Activated naive CD4-positive, alpha-beta T cell treated with anti-CD3 and anti-CD28 coated beads, Interleukin-2, amount 10 ng/mL, durations not matched to agents 7 days and 5 days (primary cell): ENCODE measurements at places on chromosomes 4 and X.
A peak's percentile ranks its signal among the peaks of the same experiment; 100 is the strongest.

- peak; percentile 17 for DNase-seq
- H3K36me3 ChIP-seq, result no peaks in the 10 kb centered on the region
- H3K27me3 ChIP-seq, result no peaks in the 10 kb centered on the region
- no peaks in the 10 kb centered on the region for H3K4me1 ChIP-seq
Measured at GRCh38 chr4:2255501-2256155, 6.3 kb downstream of the MXD4 start.

DNA sequence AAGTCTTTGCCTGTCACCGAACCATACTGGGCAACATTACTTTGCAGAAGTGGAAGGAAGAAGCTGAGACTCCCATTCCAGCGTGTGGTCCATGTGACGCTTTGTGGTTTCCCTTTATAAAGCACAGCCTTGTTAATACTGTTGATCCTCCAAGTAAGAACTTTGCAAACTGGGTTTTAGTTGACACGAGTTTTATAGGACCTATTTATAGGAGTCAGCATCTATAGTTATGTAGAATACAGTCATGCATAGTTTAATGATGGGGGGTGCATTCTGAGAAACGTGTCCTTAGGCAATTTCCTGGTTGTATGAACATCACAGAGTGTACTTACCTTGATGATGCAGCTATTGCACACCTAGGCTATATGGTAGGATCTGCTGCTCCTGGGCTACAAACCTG, 1879.4 kb upstream of the TENM3 start:
- no peaks in the 10 kb centered on the region for H3K36me3 ChIP-seq
- no peak overlapping the region for H3K27ac ChIP-seq
- no peaks in the 10 kb centered on the region for H3K4me1 ChIP-seq
- H3K27me3 ChIP-seq, result no peaks in the 10 kb centered on the region

- no peaks in the 10 kb centered on the region for H3K36me3 ChIP-seq
- no peak overlapping the region for H3K27ac ChIP-seq
- H3K4me1 ChIP-seq, result peaks cover 9% of the 10 kb centered on the region
- H3K27me3 ChIP-seq, result no peaks in the 10 kb centered on the region
Measured at GRCh38 chr4:47519239-47519883, 34.3 kb downstream of the ATP10D start.

GRCh38 chr4:150244600-150244999, 166.4 kb downstream of the DCLK2 start:
- peaks cover 9% of the 10 kb centered on the region for H3K27me3 ChIP-seq
- no peak overlapping the region for H3K4me3 ChIP-seq
- DNase-seq, result no peak
- no peaks in the 10 kb centered on the region for H3K4me1 ChIP-seq

- no peak overlapping the region for H3K4me3 ChIP-seq
- peak overlapping the region; percentile 70 for H3K27ac ChIP-seq
- H3K4me1 ChIP-seq, result peaks cover 20% of the 10 kb centered on the region
- DNase-seq, result peak; percentile 64
- no peaks in the 10 kb centered on the region for H3K36me3 ChIP-seq
Measured at GRCh38 chr4:173264684-173265185, 69.4 kb downstream of the HMGB2 start.

GRCh38 chr4:174210354-174210753, 73.1 kb downstream of the FBXO8 start:
- H3K27ac ChIP-seq, result no peak overlapping the region
- no peak overlapping the region for H3K4me3 ChIP-seq
- peaks cover 54% of the 10 kb centered on the region for H3K27me3 ChIP-seq

DNA sequence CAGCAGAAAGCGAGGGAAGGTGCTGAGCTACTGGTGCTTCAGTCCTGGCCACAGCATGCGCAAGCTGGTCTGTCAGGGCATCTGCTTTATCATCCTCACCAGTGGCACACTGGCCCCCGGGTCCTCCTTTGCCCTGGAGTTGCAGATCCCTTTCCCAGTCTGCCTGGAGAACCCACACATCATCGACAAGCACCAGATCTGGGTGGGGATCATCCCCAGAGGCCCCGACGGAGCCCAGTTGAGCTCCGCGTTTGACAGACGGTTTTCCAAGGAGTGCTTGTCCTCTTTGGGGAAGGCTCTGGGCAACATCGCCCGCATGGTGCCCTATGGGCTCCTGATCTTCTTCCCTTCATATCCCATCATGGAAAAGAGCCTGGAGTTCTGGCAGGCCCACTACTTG, 60.3 kb downstream of the ALPK1 start:
- H3K27ac ChIP-seq, result no peak overlapping the region
- DNase-seq, result no peak
- no peaks in the 10 kb centered on the region for H3K4me1 ChIP-seq

GRCh38 chrX:139931646-139932072, 1.2 kb downstream of the ATP11C start:
- peaks cover 8% of the 10 kb centered on the region for H3K36me3 ChIP-seq
- peaks cover 3% of the 10 kb centered on the region for H3K27me3 ChIP-seq
- no peak for DNase-seq

- H3K27me3 ChIP-seq, result no peaks in the 10 kb centered on the region
- no peak overlapping the region for H3K4me3 ChIP-seq
- no peak for DNase-seq
- peaks cover 15% of the 10 kb centered on the region for H3K4me1 ChIP-seq
- H3K27ac ChIP-seq, result no peak overlapping the region
Measured at GRCh38 chr4:69833251-69833650, 26.7 kb downstream of the SULT1E1 start.

GRCh38 chr4:156029691-156030090, 76.0 kb upstream of the CTSO start:
- H3K4me3 ChIP-seq, result no peak overlapping the region
- DNase-seq, result no peak
- H3K4me1 ChIP-seq, result no peaks in the 10 kb centered on the region
- no peaks in the 10 kb centered on the region for H3K36me3 ChIP-seq
- no peaks in the 10 kb centered on the region for H3K27me3 ChIP-seq

DNA sequence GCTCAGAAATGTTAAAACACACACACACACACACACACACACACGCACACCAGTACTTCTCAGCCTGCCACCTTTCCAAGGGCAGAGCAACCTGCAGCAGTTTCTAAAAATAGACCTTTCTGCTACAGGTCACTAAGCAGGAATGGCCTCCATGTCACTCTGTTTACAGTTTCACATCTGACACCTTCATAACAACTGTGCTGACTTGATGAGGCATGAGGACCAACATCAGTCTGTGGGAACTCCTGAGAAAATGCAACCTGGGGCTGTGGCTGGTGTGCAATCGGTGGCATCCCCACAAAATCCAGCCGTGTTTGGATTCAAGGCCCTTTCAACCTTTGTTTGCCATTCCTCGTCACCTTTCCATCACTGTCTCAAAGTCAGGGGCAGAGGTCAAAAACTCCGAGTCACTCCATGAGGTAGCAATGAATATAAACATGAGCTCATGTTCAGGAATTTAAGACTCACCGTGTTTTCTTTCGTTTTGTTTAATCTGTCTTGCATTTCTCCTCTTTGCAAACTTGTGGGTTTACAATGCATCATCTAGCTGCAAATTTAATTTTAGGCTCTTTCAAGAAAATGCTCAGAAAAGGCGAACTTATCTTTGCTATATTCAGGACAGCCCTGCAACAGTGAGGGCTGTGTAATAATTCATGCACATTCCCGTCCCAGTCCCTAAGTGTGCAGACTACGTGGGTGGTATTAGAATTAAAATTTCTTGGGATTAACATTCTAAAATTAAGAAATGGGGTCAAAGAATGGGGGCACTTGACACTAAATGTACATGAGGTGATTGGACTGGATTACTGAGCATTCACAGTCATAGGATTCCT, 135.3 kb downstream of the SHROOM3 start:
- DNase-seq, result no peak
- peaks cover 13% of the 10 kb centered on the region for H3K27me3 ChIP-seq
- no peaks in the 10 kb centered on the region for H3K4me1 ChIP-seq
- no peak overlapping the region for H3K27ac ChIP-seq
- no peaks in the 10 kb centered on the region for H3K36me3 ChIP-seq

DNA sequence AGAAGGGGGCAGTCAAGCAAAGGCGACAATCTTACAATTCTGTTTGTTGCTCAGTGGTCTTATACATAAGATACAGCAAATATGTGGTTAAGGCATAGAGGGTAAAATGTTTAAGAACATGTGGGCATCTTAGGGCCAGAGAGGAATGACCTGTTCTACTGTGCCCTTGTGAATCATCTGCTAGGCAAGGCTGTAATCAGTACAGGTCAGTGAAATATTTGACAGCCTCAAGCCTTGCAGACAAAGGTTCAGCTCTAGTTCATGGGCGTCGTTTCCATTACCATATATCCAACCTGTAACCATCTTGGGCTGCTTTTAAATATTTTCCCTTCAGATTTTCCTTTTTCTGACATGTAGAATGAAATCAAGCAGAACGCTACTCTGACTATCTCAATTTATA, 37.3 kb downstream of the AGA start:
- H3K4me1 ChIP-seq, result peaks cover 49% of the 10 kb centered on the region
- H3K27me3 ChIP-seq, result peaks cover 10% of the 10 kb centered on the region
- H3K36me3 ChIP-seq, result peaks cover 19% of the 10 kb centered on the region
- H3K4me3 ChIP-seq, result no peak overlapping the region

DNA sequence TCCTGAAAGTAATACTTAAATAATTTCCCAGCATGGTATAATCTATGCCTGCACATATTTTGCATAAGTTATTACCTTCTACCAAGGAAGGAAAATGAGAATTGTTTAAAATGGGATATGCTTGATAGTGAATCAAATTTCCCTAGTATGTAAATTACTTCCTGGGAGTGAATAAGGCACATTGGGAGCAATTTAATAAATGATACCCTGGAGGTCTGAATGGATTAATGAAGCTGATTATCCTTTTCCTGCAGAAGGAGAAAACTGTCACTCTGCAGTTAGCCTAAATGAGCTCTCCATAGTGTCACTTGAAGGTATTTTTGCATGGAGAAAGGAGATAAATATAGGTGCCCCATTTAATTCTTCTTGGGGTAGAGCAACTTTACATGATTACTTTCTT, 2212.0 kb downstream of the PCDH7 start:
- no peaks in the 10 kb centered on the region for H3K36me3 ChIP-seq
- no peak overlapping the region for H3K27ac ChIP-seq
- no peak overlapping the region for H3K4me3 ChIP-seq
- H3K27me3 ChIP-seq, result no peaks in the 10 kb centered on the region
- no peaks in the 10 kb centered on the region for H3K4me1 ChIP-seq

DNA sequence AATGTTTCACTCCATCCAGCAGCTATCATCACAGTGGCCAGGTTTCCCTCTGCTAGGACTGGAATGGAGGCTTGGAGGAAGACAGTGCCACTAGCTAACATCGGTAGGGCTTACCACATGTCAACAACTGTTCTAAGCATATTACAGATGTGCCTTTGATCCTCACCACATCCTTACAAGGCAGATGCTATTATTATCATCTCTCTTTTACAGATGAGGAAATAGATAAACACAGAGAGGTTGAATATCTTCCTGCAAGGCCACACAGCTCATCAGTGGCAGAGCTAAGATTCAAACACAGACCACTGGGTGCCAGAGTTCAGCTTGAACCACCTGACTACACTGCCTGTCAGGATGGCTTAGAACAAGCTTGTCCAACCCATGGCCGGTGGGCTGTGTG, 47.4 kb downstream of the MAMLD1 start:
- H3K27me3 ChIP-seq, result peaks cover 4% of the 10 kb centered on the region
- peak; percentile 51 for DNase-seq
- peaks cover 10% of the 10 kb centered on the region for H3K36me3 ChIP-seq
- H3K4me1 ChIP-seq, result peaks cover 52% of the 10 kb centered on the region

DNA sequence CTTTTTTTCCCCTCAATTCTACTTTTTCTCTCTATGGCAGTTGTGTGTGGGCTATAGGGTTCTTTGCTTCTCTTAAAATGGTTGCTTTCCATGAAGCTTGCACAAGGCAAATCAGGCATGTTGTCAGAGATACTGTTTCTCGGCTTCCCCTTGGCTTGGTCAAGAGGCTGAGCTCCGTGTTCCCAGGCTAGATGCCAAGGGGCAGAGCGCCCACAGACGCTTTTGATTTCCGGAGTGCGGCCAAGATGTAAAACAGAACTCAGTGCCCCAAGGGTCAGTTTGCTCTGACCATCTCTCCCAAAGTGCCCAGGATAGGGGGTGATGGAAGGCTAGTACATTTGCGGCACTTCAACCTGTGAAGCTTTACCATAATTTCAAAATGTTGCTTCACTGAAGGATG, 64.2 kb upstream of the DIPK2B start:
- H3K4me1 ChIP-seq, result no peaks in the 10 kb centered on the region
- H3K27ac ChIP-seq, result no peak overlapping the region

- no peaks in the 10 kb centered on the region for H3K27me3 ChIP-seq
- no peaks in the 10 kb centered on the region for H3K36me3 ChIP-seq
- DNase-seq, result no peak
- H3K4me1 ChIP-seq, result no peaks in the 10 kb centered on the region
- no peak overlapping the region for H3K4me3 ChIP-seq
Measured at GRCh38 chrX:130715299-130715698, 187.7 kb downstream of the ENOX2 start.

DNA sequence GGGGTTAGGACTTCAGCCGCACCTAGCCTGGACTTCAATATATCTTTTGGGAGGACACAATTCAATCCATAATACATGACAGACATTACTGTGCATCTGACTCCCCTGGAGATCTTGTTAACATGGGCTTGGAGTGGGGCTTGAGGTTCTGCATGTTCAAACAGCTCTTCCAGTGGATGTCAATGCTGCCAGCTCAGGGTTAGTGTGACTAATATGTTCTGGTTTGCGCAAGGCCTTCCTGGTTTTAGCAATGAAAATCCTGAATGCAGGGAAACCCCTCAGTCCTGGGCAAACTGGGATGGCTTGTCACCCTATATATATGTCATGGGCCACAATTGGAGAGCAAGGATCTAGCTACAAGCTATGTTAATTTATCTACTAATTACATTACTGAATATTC, 2.7 kb upstream of the TSPAN7 start:
- no peak for DNase-seq
- no peak overlapping the region for H3K4me3 ChIP-seq
- no peaks in the 10 kb centered on the region for H3K36me3 ChIP-seq
- peaks cover 8% of the 10 kb centered on the region for H3K4me1 ChIP-seq

DNA sequence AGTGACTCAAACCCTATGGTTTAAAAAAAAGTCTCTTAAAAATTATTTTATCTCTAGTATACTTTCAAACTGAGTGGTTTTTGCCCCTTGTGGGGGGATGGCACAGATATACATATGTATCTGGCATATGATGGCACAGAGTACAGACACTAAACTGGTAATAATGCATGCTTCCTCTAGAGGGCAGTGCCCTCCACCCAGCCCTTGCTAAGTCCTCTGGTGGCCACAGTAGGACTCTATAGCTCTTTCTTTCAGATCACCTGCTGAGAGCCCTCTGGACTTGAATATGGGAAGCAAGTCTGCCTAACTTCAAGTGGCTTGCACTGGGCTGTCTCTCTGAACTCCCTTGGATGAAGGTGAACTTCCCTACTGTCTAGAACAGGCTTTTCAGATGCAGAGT, 66.3 kb downstream of the TSPAN7 start:
- no peaks in the 10 kb centered on the region for H3K36me3 ChIP-seq
- H3K4me1 ChIP-seq, result peaks cover 7% of the 10 kb centered on the region
- peak; percentile 31 for DNase-seq
- H3K27me3 ChIP-seq, result peaks cover 8% of the 10 kb centered on the region
- H3K27ac ChIP-seq, result no peak overlapping the region

- no peak overlapping the region for H3K4me3 ChIP-seq
- peaks cover 4% of the 10 kb centered on the region for H3K4me1 ChIP-seq
- DNase-seq, result no peak
- H3K27me3 ChIP-seq, result no peaks in the 10 kb centered on the region
- H3K27ac ChIP-seq, result peak overlapping the region; percentile 69
Measured at GRCh38 chrX:77693594-77693993, 92.4 kb downstream of the ATRX start.
